ENCODE measurements at places on chromosomes 12 and 14. TPM values are rescaled to one million over a fixed set of nuclear protein-coding genes. Genes with fewer than 3 reads are reported as not detected.

RD3L gene
- total RNA-seq: not detected

NPFF gene
- total RNA-seq: not detected

SMCO2 gene
- not detected for total RNA-seq

NELL2 gene
- total RNA-seq: 60.2 TPM

TBC1D30 gene
- 1.7 TPM for total RNA-seq

GALNT6 gene
- total RNA-seq: 15.6 TPM

OASL gene
- 4.0 TPM for total RNA-seq

SLC16A7 gene
- 34.0 TPM for total RNA-seq

TSPAN19 gene
- not detected for total RNA-seq

IGF1 gene
- 0.28 TPM for total RNA-seq

POTEG gene
- total RNA-seq: not detected

DCP1B gene
- 13.9 TPM for total RNA-seq

FKBP3 gene
- 69.0 TPM for total RNA-seq

FOXN4 gene
- total RNA-seq: not detected

GPR137C gene
- total RNA-seq: 0.91 TPM

SYCP3 gene
- 0.22 TPM for total RNA-seq

KRT82 gene
- total RNA-seq: not detected

DHRS2 gene
- total RNA-seq: 3.0 TPM

CDH24 gene
- total RNA-seq: 0.82 TPM

SDS gene
- total RNA-seq: 0.20 TPM

LIN52 gene
- total RNA-seq: 17.7 TPM

LUM gene
- not detected for total RNA-seq

STAT6 gene
- 265 TPM for total RNA-seq

ARHGEF25 gene
- total RNA-seq: 1.9 TPM

PAX9 gene
- not detected for total RNA-seq

TPPP2 gene
- total RNA-seq: not detected

OR6C2 gene
- total RNA-seq: not detected

DBX2 gene
- not detected for total RNA-seq

WNT1 gene
- not detected for total RNA-seq

RNASE2 gene
- total RNA-seq: not detected

CLEC4E gene
- total RNA-seq: not detected

ERH gene
- total RNA-seq: 410 TPM

CAPS2 gene
- 1.9 TPM for total RNA-seq

PLEK2 gene
- 1.2 TPM for total RNA-seq

All from CD8-positive, alpha-beta memory T cell (primary cell).